ENCODE measurements at places on chromosomes 2 and 18.
A peak's percentile ranks its signal among the peaks of the same experiment; 100 is the strongest.

- DNase-seq = no peak
Observed at GRCh38 chr2:238670111-238670585, 177.7 kb upstream of the TWIST2 start.

GRCh38 chr2:26767129-26767528 is 3.0 kb downstream of the SLC35F6 start:
- no peak for DNase-seq

- DNase-seq = peak; percentile 83
Observed at GRCh38 chr2:1854729-1855547, 110.6 kb upstream of the PXDN start.

DNA sequence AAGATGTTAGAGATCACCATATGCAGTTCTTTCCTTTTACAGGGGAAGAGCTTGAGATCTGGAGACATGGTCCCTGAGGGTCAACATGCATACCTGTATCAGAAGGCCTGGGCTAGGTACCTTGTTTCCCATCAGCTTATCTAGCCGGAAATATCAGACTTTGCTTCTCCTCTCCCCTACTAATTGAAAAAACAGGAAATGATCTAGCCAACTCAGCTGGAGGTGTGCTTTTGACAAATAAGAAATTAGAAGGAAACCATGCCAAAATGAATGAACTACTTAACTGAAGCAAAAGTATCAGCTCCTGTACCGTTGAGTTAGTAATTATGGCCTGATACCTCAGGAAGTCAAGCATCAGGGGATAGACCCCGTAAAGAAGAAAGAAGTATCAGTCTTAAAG is 20.4 kb downstream of the PKP4 start:
- DNase-seq = no peak

DNA sequence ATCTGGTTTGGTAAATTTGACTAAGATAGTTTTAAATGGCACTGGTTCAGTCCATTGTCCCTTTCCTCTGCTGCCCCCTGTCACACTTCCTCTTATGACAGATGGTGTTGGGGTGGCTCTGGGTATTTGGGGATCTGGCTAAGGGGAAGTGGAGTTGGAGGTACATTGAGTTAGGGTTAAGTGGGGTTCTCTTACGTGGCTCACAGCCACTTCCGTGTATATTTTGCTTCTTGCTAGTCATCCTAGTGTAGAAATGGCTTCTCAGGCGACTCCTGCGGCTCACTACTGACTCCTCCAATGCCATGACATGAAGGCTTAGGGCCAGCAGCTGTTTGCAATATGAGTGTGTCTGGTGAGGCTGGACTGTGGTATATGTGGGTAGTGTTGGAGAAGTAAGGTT is 187.0 kb downstream of the HAUS1 start:
- DNase-seq = no peak

- DNase-seq = no peak
Observed at GRCh38 chr18:76263046-76264005, 231.7 kb downstream of the ZNF516 start.

GRCh38 chr2:20569464-20570223 is 81.3 kb downstream of the HS1BP3 start:
- DNase-seq = no peak
